Upper lobe of right lung (tissue), 1 donor: ENCODE measurements at places on chromosomes 11 and 22. TPM values are rescaled to one million over a fixed set of nuclear protein-coding genes. Genes with fewer than 3 reads are reported as not detected.

PRR33 gene
- not detected for total RNA-seq

MIOX gene
- not detected for total RNA-seq

DNA sequence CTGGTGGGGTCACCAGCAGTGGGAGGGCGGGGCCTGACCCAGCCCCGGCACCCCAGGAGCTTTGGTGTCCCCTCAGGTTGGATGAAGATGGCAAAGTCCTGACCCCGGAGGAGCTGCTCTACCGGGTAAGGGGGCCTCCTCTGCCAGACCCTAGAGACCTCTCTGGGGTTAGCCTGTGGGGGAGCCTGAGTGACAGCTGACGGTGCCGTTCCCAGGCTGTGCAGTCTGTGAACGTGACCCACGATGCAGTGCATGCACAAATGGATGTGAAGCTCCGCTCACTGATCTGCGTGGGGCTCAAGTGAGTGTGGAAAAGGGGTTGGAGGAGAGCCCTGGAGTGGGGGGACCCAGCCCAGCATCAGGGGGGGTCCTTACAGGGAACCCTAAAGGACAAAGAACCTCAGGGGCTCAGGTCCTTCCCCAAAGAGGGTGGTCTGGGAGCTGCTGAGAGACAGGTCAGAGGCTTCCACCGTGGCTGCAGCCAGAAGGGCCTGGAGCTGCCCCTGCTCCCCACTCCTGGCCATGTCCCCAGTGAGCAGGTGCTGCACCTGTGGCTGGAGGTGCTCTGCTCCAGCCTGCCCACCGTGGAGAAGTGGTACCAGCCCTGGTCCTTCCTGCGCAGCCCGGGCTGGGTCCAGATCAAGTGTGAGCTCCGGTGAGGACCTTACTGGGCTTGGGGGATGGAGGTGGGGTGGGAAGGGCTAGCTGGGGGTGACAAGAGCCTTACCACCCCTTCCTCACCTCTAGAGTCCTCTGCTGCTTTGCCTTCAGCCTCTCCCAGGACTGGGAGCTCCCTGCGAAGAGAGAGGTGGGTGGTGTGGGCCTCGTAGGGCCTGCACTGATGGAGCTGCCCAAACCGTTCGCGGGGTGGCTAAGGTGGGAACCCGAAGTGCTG lies 38.6 kb downstream of the SGSM3 start:
- DNase-seq = peak; percentile 57

DNA sequence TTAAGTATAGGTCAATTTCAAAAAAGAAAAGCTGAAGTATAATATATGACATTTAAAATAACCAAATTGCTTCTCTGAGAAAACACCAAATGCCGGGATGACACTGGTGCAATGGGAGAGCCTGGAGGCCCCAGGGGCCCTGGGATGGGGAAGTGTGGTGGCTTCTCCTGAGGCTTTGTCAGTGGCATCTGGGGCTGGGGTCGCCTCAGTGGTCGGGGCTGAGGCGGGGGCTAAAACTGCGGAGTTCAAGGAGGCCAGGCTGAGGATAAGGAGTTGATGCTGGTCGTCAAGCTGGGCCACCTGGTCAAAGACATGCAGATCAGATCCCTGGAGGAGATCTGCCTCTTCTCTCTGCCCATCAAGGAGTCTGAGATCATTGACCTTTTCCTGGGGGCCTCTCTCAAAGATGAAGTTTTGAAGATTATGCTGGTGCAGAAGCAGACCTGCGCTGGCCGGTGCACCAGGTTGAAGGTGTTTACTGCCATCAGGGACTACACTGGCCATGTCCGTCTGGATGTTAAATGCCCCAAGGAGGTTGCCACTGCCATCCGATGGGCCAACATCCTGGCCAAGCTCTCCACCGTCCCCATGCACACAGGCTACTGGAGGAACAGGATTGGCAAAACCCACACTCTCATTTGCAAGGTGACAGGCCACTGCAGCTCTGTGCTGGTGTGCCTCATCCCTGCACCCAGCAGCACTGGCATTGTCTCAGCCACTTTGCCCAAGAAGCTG lies 660.1 kb upstream of the CCDC179 start:
- DNase-seq = no peak

GRCh38 chr11:100857236-100858005 lies 170.3 kb downstream of the ARHGAP42 start:
- no peak for DNase-seq

DNA sequence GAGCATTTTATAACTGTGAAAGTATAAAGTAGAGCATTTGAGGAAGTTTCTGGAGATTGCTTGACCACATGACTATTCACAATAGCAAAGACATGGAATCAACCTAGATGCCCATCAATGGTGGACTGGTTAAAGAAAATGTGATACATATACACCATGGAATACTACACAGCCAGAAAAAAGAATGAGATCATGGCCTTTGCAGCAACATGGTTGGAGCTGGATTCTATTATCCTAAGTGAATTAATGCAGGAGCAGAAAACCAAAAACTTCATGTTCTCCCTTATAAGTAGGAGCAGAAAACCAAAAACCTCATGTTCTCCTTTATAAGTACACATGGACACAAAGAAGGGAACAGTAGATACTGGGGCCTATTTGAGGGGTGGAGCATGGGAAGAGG lies 30.3 kb downstream of the UVRAG start:
- no peak for DNase-seq
